ENCODE measurements at places on chromosomes 7 and 10.

DNA sequence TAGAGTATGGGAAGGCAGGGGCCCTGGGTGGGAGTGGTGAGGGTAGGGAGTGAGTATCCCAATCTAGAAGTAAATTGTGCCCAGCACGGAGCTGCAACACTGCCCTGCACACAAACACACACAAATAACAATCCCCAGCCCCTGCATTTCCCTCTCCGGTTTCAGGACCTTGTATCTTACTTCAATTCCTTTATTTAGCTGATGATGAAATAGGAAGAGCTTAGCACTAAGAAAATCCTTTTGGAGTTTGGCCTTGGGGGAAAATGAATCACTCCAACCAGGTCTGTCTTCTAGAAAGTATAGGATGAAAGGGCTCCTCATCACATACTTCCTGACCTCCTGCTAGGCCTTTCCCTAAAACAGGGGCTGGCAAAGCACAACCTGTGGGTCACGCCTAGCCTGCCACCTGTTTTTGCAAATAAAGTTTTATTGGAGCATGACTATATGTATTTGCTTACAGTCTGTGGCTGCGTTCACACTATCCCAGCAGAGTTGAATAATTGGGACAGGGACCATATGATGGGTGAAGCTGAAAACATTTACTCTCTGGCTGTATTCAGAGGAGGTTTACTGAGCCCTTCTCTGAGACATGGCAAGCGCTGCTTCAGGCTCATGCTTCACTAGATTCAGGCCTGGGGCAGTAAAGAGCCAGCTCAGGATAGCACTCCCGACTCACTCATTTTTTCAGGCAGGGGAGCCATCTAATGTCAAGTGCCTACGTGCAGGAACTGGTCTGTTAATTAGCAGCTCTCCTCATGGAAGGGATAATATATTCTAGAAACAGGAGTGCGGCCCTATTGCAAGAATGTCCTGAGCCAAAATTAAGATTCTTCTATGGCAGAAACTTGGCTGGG, 111.0 kb downstream of the EGFR start:
- no peak for DNase-seq

DNA sequence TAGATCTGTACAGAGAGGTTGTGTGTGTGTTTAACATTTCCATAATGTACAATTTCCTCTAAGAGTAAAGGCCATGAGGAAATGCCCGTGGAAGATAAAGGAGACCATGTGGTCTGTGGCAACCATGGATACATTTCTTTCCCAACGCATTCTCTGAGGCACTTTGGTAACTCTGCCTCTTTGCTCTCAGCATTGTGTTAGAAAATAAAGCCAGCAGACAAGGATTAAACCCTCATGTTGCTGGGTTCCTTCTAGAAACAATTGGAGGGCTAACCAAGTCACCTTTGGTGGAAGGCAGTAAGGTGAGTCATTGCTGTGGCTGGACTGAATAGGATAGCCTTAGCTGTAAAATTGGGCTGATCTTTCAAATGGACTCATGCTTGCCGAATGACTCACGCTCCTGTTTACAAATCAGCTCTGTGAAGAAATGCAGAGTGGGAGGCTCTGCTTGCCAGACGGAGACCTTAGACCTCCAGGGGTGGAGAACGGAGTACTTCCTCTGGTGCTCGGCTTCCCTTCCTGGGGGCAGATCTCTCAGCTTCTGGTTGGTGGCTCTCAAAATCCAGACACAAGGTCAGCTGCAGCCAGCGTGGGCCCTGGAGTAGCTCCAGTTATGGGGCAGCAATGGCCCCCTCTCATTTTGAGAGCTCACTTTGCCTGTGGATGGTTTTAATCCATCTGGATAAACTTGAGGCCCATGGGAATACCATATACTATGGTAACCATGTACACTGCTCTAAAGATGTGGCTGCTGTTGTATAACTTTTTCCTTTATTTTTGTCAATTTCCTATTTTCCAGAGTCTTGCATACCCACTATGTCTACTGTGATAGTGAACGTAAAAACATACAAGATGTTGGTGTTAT, 137.3 kb downstream of the TCF7L2 start:
- no peak for DNase-seq

- DNase-seq = no peak
Measured at GRCh38 chr7:99089914-99090629, 53.8 kb downstream of the SMURF1 start.

GRCh38 chr7:132709971-132710567, 133.8 kb upstream of the PLXNA4 start:
- DNase-seq = no peak

DNA sequence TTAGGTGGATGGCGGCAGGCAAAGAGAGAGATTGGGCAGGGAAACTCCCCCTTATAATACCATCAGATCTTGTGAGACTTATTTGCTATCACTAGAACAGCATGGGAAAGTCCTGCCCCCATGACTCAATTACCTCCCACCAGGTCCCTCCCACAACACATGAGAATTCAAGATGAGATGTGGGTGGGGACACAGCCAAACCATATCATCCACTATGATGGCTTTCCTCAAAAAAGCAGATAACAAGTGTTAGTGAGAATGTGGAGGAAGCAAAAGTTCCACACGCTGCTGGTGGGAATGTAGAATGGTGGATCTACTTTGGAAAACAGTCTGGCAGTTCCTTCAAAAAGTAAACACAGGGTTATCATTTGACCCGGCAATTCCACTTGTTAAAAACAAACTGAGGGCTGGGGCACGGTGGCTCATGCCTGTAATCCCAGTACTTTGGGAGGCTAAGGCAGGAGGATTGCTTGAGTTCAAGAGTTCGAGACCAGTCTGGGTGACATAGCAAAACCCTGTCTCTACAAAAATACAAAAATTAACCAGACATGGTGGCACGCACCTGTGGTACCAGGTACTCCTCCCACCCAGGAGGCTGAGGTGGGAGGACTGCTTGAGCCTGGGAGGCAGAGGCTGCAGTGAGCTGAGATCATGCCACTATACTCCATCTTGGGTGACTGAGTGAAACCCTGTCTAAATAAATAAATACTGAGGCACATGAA, 161.4 kb upstream of the EEPD1 start:
- no peak for DNase-seq

DNA sequence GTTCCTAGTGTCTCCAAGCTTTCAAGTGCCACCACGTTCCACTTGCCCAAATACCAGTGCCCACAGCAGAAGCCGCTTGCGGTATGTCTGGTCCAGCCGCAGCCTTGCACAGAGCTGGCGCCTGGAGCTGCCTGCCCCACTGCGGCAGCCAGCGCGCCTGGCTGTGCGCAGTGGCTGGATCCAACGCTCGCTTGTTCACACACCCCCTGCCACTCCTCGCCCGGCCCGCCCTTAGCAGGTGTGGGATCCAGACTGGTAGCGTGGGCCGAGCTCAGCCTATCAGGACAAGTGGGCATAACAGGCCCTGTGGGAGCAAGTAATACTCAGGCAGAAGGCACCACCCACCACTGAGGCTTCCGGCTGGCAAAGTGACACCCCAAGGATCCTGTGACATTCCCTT, 294.4 kb downstream of the GRM8 start:
- no peak for DNase-seq

GRCh38 chr10:78849115-78849514, 219.7 kb upstream of the ZMIZ1 start:
- no peak for DNase-seq

GRCh38 chr10:34029455-34029854, 695.0 kb upstream of the NRP1 start:
- DNase-seq = no peak

DNA sequence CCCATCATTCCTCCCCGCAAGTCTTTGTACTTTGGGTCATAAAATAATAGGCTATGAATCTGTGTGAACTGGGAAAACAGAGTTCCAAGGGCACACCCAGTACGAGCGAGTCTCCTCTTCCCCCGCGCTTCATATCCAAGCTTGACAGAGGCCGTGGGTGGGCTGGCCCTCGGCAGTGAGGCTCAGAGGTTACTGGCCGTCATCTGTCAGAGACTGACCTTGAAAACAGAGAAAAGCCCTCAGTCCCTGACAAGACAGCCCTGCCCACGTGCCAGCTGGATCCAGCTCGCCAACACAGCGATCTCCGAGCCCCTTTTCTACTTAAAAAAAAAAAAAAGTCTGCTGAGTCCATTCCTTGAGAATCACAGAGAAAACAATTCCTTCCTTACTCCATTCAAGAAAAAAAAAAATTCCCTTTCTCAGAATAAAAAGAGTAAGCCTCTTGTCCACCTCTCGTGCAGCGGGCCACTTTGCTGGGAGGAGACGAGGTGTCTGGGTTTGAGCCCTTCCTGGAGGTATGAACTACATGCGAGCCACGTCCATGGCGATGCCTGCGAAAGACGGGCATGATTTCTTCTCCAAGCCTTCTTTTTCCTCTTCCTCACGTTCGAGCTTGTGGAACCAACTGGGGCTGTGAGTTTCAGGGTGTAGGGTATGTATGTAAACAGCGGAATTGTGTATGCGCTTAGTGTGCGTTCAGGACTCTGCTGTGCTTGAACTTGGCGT, 744 bp upstream of the BICC1 start:
- no peak for DNase-seq

DNA sequence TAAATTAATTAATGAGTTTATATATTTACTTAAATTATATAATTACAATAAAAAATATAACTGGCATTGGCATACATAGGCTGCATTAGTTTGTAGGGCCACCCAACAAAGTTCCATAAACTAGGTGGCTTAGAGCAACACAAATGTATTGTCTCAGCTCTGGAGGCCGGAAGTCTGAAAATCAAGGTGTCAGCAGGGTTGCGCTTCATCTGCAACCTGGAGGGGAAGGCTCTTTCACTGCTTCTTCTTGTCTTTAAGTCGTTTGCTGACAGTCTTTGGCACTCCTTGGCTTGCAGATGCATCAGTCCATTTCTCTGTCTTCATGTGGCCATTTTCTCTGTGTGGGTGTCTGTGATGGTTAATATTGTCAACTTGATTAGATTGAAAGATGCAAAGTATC, 6.1 kb upstream of the BLVRA start:
- no peak for DNase-seq

DNA sequence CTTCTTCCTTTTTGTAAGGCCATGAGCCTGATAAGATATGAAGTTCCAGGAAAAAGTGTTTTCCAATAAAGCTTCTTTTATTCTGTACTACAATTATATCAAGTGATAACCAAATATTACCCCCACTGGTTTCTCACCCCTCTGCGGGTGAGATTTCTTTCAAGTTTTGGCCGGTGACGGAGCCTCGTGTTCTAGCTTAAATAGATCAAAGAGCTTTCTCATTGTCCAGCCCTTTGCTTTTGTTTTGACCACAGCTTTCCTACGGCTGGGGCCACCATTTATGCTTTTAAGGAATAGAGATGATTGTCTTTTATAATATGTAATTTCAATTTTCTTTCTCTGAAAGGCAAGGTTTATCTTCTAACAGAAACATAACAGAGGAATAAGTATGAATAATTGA, 196.7 kb upstream of the MTPN start:
- no peak for DNase-seq

DNA sequence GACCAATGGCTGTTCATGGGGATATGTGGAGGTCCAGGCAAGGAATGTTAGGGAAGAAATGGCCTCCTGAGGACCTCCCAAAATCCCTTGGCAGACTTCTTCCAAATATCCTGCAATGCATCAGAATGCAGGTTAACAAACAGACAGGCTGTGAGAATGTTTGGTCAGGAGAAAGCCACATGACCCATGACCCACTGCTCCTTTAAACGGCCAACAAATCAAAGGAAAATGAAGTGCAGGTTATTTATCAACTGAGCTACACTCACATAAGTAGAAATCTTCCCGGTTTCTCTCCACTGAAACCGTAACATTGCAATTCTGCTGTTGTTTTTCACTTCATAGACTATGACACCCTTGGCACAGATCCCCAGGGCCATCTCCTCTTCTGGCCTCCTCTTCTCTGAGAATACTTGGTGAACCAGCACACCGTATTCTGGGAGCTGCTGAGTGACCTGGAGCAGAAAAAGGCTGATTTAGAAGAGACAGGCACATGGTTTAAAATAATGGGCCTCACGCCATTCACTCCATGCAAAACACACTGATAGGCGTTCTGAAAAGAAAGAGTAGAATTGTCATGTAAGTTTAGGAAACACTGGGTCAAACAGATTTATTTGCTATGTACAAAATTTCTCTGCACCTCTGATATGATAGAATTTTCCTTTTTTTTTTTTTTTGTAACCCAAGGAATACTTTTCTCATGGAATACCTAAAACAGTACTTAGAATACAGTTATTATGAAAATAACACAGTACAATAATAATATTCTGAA, 67.8 kb downstream of the FRMPD2 start:
- no peak for DNase-seq

- no peak for DNase-seq
Measured at GRCh38 chr10:1535301-1535965, 201.9 kb downstream of the ADARB2 start.

GRCh38 chr7:43926798-43927123, 525 bp downstream of the UBE2D4 start:
- DNase-seq = no peak

DNA sequence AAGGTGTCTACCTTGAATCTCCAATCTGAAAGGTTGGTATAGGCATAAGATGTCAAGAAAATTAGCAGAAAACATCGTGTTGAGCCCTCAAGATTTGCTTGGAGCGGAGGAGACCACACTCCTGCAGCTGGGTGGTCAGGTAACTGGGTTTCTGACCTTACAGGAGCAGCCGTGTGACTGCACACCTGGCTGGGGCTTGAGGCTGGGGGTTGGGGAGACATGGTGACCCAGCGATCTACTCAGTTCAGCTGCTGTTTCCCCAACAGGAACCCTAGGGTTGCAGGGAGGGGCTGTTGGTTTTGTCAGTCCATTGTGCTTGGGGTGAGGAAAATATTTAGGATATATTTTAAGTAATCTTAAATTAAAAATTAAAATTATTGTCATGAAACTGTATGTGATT, 147.0 kb upstream of the ZNF32 start:
- no peak for DNase-seq

DNA sequence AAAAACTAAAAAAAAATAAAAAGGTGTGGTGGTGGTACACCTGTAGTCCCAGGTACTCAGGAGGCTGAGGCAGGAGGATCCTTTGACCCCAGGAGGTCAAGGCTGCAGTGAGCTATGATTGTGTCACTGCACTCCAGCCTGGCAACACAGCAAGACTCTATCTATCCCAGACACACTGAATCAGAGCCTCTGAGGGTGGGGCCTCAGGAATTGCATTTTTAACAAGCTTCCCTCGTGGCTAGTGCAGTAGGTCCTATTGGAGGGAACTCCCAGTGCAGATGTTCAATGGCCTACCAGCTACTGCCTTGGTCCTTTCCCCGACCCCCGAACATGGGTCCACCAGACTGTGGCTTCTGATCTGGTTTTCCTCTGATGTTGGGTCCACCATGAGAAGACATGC, 14.9 kb downstream of the STRA8 start:
- DNase-seq = no peak

DNA sequence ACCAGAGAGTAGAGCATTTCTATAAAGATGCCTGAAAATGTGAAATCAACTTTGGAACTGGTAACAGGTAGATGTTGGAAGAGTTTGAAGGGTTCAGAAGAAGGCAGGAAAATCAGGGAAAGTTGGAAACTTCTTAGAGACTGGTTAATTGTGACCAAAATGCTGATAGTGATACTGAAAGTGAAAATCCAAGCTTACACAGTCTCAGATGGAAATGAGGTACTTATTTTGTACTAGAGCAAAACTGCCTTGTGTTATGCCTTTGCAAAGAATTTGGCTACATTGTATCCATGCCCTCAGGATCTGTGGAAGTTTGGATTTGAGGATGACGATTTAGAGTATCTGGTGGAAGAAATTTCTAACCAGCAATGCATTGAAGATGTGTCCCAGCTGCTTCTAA, 430.6 kb upstream of the KCND2 start:
- DNase-seq = no peak
